Mesendoderm (in vitro differentiated cells): ENCODE measurements at places on chromosomes 2 and 18.

- DNase-seq: no peak
Observed at GRCh38 chr2:160336635-160337034, 136.6 kb upstream of the ITGB6 start.

DNA sequence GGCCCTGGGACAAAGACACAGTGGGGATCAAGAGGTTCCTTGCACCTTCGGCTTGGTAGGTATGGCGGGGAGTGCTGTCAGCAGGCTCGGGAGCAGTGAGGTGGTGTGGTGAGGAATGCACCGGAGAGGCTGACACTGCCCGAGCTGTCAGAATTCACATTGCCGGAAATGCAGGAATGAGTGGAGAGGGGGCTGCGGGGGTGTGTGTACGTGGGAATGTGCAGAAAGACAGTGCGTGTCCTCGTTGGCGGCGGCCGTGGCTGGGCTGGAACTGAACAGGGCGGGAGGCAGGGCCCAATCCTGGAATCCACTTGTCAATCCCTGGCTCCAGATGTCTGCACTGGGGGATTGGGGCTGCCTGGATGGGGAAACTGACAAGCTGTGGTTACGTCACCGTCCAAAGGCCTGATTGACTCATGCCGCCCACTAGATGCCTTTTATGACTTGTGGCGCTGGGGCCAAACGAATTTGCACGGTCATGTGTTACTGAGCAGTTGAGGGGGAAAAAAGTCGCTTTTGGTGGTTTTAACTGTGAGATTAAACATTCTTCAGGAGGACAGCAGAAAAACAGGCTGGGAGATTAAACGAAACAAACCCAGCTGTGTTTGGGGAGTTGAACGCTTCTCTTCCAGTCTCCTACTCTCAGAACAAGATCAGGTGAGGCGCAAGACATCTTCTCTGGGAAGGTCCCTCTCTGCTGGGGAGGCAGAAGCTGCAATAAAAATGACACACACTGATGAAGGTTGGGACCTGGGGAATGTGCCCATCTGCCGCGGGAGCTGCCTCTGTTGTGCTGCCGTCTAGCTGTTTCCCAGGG is 189.4 kb upstream of the GLI2 start:
- peak; percentile 31 for DNase-seq

DNA sequence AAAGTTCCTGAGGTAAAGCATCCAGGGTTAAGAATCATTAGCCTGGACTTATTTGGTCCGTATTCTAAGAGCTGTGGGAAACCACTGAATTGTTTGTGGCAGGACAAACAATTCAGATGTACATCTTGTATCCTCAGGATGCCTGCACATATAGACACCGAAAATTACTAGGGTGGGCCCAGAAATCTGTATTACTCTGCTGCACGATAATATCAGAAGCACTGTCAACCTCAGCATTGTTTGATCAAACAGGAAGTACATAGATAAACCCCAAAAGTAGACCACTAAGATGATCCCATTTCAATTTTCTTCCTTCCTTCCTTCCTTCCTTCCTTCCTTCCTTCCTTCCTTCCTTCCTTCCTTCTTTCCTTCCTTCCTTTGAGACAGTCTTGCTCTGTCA is 34.2 kb upstream of the SPRED2 start:
- DNase-seq: no peak

DNA sequence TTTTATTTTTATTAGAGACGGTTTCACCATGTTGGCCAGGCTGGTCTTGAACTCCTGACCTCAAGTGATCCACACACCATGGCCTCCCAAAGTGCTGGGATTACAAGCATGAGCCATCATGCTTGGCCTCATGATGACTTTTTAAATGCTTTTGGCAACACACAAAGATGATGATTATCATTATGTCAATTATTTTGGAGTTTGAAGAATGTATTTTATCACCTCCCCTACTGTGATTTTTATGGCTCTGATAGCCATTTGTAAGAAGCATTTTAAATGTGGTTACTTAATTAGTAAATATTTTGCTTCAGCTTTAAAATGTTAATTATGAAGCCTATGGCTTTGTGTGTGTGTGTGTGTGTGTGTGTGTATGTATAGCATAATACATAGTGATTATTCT is 45.1 kb upstream of the RAB27B start:
- no peak for DNase-seq

DNA sequence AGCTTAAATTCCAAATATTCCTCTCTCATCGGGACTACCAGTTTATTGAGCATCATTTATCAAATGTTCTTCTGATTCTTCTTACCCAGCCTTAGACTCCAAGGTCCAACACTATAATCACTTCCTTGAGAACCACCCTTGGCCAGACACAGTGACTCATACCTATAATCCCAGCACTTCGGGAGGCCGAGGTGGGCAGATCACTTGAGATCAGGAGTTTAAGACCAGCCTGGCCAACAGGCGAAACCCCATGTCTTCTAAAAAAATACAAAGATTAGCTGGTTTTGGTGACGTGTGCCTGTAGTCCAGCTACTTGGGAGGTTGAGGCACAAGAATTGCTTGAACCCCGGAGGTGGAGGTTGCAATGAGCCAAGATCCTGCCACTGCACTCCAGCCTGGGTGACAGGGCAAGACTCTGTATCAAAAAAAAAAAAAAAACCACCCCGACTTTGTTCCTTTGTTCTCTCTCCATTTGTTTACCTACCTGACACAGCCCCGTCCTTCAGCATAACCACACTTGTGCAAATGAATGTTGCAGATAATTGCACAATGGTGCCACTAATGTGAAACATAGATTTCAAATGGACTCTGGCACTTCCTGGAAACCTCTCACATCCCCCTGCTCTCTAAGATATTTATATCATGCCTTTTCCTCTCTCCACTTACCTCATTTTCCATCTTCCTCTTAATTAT is 38.9 kb upstream of the LPIN2 start:
- no peak for DNase-seq

GRCh38 chr2:67246791-67247190 is 150.3 kb upstream of the ETAA1 start:
- DNase-seq: peak; percentile 19

DNA sequence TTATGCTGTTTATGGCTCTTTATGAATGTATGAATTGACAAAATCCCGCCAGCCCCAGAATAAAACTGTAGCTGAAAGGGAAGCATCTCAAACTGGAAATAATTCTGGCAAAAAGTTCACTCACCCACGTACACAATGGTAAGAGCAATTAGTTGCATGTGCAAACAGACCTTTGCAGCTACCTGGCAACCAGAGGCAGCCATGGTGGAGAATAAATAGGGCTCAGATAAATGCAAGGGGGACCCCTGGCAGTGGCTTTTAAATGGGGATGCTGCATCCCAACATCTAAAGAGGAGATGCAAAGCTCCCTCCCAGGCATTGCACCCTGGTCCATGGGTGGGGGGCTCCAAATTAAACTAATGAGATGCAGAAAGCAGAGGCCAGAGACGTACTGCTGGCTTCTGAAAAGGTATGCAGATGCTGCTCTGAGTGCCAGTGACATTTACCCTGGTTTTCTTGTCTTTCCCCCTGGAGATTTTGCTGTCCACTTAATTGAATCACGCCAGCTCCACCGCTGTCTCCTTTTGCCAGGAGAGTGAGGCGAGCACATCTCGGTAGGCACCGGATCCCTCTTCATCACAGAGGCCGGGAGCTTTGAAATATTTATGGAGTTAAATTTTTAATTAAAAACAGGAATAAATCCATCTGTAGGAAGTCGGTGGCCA is 126.6 kb upstream of the NRP2 start:
- DNase-seq: no peak

DNA sequence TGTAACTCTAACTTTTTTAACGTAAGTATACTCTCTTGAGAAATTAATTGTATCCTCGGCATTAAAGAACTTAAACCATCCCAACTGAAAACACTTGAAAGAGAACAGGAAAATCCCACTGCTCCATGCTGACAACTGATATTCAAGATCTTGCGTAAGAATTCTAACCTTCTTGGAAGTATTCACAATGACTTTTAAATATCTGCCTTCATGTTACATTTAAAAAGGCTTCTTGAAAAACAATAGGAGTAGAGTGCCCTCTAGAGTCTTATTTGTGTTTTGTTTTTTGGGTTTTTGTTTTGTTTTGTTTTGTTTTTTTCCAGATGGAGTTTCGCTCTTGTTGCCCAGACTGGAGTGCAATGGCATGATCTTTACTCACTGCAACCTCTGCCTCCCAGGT is 65.4 kb upstream of the DNAJC10 start:
- DNase-seq: peak; percentile 52

GRCh38 chr18:43422518-43422917 is 145.2 kb upstream of the SYT4 start:
- DNase-seq: peak; percentile 57

DNA sequence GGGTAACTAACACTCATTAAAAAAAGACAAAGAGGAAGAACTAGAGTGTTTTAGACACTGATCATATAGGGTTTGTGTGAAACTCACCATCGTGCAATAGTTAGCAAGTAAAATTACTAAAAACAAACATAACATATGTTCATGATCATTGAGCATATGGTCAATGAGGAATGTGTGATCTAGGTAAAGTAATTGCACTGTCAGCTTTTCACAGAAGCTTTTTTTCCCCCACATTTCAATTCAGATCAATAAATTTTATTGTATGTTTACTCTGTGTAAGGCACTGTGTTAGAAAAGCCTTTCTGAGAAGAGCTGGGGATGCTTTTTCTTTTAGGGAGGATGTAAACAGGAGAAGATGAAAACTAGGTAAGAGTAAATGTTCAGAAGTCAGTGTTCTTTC is 348.2 kb downstream of the LRP1B start:
- no peak for DNase-seq

DNA sequence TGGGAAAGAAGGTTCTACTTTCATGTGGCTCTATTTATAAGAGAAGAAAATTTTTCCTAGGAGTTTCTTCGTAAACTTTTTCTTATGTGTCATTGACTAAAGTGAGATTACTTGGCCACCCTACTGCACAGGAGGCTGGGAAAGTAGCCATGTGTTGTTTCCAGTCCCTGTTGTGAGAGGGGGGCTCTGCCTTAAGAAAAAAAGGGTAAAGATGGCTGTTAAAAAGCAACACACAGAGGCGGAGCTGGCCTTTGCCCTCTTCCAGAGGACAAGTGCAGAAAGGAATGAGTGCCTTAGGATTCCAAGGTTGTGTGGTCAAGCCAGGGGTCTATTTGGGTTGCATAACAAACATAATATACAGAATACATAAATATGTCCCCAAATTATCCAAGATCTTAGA is 230.0 kb upstream of the CXCR4 start:
- DNase-seq: no peak

- DNase-seq: no peak
Observed at GRCh38 chr2:63842149-63843061, 709 bp downstream of the UGP2 start.

DNA sequence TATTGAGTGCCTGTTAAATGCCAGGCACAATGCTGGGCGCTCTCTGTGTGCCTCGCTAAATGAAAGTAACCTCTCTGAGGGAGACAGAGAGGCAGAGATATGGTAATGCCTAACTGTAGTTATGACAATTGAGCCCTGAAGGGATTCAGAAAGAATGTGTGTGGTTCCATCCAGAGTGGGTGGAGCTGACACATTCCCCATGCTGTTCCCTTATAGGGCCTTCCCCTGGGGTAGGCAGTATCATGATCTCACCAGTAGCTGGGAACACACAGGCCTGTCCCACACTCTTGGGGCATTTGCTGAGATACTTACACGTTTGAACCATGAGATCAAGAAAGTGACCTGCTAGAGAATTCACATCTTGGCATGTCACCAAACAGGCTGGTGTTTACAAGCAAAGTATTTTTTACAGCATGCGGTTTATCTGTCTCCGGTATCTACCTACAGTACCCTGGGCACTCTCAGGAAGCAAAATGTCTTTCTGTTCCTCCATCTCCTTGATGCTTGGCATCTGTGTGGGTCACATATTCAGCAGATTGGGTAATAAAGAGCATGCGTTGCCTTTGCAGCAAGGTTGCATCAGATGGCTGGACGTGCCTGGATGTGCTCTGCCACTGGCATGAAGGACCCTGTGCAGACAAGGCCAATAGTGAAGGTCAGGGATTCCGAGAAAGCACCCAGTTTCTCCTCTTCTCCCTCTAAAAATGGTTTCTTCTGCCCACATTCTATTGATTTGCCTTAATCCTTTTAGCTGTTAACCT is 9.4 kb downstream of the CTIF start:
- peak; percentile 98 for DNase-seq

- DNase-seq: peak; percentile 26
Observed at GRCh38 chr18:48072428-48073204, 142.2 kb upstream of the SMAD2 start.

GRCh38 chr18:5546660-5547059 is 2.9 kb upstream of the EPB41L3 start:
- peak; percentile 83 for DNase-seq

- peak; percentile 84 for DNase-seq
Observed at GRCh38 chr2:9071032-9071431, 67.5 kb upstream of the MBOAT2 start.

DNA sequence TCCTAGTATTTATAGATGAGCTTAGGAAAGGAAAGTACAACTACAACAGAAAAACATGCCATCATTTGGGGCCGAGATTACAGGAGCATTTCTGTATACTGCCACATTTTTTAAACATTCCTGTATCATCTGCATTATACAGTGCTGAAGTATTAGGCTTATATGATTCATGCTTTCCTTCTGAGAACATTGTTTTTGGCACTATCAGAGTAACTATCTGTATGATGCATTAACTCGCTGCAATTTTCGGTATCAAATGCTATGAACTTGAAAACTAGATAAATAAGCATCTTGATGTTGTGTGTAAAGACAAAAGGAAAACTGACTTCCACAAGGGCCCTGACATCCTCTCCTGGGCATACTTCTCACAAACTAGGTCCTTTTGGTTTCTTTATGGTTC is 102.0 kb downstream of the RIT2 start:
- no peak for DNase-seq

GRCh38 chr2:211545582-211545981 is 989.2 kb downstream of the CPS1 start:
- no peak for DNase-seq

DNA sequence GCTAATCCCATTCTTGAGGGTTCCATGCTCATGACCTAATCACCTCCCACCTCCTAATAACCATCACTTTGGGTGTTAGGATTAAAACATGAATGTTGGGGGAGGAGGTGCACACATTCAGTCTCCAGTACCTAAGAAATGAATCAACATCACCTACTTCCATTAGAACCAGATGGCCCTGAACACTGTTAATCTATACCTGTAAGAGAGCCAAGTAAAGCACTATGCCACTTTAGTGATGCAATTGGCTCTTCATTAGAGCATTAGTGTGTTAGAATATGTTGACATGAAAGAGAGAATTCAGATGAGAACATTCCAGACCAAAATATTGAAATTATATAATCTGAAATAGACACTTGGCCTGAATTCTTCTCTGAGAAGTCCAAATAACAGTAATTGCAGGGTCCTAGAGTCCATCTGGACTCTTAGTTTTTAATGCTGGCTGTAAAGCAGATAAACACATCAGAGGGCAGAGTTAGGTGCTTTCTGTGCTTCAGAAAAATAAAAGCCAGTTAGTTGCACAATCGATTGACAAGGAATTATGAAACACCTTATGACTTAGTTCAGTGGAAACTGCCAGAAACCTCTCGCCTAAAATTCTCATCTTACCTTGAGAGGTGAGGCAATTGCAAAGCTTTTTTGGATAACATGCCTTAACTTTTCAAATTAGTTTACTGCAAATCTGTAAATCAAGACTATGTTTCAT is 923.7 kb downstream of the SLC4A3 start:
- no peak for DNase-seq
